Activated CD4-positive, alpha-beta T cell treated with anti-CD3 and anti-CD28 coated beads for 24 hours (primary cell): ENCODE measurements at places on chromosomes 4 and X.

GRCh38 chrX:16347968-16348670 lies 180.8 kb downstream of the MAGEB17 start:
- no peak for DNase-seq

- no peak for DNase-seq
Measured at GRCh38 chr4:73194064-73194463, 64.5 kb downstream of the ANKRD17 start.

- no peak for DNase-seq
Measured at GRCh38 chr4:139912445-139912844, 241.5 kb downstream of the MAML3 start.

DNA sequence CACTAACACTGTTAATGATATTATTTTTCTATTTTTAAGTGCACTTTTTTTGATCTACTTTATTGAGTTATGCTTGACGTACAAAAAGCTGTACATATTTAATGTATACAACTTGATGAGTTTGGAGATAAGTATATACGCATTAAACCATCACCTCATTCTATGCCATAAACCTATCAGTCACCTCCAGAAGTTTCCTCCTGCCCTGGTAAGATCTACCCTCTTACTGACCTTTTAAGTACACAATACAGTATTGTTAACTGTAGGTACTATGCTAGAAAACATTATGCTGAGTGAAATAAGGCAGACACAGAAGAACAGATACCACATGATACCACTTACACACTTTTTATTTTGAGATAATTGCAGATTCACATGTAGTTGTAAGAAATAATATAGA lies 36.9 kb downstream of the INTS6L start:
- no peak for DNase-seq

GRCh38 chr4:14008494-14008893 lies 381.0 kb upstream of the BOD1L1 start:
- DNase-seq: no peak

DNA sequence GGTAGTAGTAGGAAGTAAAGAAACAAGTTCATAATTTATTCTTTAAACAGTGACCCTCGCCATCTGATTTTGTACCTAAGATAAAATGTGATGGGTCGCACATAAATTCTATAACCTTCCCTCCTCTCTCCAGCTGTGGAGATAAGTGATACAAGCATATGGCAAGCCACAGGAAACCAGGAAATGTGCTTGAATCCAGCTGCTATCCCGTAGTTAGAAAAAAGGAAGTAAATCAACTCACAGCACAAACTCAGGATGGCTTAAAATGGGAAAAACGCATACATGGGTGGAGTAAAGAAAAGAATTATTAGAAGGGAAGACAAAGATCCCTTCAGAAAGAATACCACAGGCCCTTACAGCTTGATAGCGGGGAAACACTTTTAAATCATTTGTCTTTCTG lies 78.2 kb downstream of the ZNF827 start:
- no peak for DNase-seq

DNA sequence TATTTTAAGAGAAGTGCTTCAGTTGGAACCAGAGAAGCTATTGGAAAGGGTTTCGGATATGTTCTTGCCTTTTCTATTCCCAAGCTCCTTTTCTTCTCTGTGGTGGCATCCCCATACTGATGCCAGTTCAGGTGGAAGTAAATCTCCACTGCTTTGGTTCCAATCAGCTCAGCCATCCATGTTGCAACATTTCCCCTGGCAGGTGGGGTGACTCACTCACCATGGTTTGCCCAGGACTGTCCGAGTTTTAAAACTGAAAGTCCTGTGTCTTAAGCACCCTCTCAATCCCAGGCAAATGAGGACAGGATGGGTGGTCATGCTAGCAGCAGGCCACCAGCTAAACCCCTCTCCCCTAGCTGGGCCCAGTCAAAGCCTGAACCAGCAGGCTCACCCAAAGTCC lies 15.1 kb downstream of the RAI2 start:
- DNase-seq: no peak

- DNase-seq: no peak
Measured at GRCh38 chrX:100413229-100413628, 3.2 kb upstream of the PCDH19 start.

DNA sequence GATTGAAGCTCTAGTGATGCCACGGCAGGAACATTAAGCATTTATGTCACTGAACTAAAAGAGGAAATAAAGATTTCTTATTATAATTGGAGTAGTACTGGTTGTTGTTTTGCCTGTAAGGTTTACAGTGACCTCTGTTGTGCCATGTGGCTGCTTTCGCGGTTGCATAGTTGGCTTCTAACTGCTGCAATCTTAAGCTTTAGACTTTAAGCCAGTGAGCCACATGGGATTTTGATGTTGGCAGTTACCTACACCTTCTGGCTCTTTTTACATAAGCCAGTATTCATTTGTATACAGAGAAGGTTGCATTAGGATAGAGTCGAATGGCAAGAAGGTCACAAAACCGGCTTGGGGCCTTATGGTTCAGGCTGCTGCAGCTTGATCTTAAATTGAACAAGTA lies 1311.6 kb downstream of the RAPGEF2 start:
- DNase-seq: no peak

- no peak for DNase-seq
Measured at GRCh38 chr4:163748449-163748848, 254.0 kb downstream of the TMA16 start.
